ENCODE measurements at places on chromosomes 12 and 14.

DNA sequence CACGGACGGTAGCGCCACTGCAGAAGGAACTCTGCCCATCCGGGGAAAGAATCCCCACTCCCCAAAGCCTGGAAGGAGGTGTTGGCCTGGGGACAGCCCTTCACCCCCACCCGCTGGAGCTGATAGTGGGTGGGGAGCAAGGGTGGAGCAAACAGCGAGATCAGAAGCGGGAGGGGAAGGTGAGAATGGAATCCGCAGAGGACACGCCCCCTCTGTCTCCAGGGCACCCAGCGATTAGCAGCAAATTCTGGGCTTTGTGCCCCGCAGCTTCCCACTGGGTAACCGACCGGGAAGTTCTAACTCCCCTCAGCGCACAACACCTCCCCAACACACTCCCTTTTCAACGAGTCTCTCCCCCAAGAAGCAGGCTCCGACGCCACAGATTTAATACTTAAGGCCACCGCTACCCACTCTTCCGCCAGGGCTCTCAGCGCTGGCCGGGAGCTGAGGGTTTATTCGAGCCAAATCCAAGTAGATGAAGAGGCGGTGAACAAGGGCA, 1.4 kb downstream of the SLC25A29 start:
- DNase-seq = no peak

- DNase-seq = no peak
These were observed 28.2 kb upstream of the RNASE1 start for GRCh38 chr14:20830831-20831230.

DNA sequence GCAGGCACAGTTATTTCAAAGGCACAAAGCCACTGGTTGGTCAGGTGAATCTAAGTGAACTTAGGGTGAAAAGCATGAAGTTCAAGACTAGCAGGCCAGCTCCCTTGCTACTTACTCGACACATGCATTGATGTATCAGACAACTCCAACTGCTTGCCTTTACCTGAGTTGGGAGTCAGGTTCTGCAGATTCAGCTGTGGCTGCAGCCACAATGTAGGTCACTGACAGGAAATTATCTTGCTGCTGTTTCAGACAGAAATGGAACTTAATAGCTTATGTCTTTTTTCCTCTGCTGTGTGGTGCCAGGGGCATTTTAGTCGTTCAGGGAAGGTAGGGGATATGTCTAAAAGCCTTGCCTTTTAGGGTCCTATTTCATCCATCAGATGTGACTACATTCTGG, 125.6 kb upstream of the RPH3A start:
- DNase-seq = no peak

DNA sequence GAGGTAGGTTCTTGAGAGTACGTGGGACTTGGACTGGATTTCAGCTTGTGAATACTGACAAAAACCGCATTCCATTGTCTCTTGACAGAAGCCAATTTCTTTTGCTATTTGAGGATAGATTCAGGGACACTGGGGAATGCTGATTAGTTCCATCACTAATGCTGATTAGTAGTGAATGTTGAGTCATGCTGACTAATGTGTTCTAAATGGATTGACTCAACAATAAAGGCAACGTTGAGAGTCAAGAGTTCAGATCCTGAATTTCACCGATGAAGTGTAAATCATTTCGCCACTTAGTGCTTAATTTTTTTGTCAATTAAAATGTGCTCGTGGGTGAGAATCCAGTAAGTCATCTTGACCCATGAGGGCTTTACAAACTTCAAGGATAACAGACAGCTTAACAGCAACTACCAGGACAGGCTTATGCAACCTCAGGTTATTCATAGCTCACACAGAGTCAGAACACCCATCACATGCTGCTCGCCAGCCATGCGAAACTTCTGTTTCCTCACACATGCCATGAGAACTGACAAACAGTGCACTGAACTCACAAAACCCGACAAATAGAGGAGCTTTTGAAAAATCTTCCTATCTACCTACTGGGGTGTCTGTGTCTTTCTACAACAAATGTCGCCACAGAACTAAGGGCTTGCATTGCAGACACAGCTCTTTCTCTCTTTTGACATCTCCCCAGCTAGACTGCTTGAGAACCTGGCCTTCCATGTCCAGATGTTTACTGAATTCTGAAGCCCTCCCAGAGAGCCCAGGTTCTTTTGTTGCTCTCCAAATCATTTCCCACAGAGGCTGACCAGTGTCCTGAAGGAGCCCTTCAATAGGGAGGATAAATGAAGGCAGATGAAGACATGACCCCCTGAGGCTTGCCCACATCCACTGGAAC, 316.4 kb downstream of the ZFP36L1 start:
- DNase-seq = peak; percentile 84

DNA sequence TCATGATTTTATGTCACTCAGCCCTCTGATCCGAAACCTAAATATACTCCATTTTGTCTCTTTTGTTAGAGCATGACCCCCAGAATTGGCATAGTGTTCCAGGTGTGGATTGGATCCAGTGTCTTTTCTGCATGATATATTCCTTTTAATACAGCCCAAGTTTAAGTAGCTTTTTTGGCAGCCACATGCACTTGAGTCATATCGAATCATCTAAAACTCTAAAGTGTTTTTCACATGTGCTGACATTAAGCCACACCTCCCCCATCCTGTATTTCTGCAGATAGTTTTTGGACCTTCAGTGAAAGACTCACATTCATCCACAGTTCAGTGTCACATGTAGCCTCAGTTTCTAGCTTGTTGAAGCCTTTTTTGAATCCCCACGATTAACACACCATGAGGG, 30.6 kb downstream of the BORCS5 start:
- no peak for DNase-seq

DNA sequence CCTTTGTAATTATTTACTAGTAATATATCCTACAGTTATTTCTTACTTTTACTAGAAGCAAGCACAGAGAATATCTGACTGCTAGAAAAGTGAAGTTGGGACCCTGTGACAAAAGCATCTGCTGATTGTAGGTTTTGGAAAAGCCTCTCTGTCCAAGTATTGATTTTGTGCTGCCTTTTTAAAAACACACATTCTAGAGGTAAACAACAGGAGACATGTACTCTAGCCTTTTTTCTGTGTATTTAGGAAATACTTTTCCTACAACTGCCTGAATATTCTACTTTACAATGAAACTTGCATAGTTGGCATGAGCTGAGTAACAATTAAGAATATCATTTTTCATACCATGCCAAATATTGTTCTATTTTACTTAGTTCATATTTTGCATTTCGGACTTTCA, 1249.0 kb downstream of the SLC16A7 start:
- no peak for DNase-seq

- DNase-seq = no peak
These were observed 372.8 kb downstream of the TMEM132D start for GRCh38 chr12:129530984-129531383.

DNA sequence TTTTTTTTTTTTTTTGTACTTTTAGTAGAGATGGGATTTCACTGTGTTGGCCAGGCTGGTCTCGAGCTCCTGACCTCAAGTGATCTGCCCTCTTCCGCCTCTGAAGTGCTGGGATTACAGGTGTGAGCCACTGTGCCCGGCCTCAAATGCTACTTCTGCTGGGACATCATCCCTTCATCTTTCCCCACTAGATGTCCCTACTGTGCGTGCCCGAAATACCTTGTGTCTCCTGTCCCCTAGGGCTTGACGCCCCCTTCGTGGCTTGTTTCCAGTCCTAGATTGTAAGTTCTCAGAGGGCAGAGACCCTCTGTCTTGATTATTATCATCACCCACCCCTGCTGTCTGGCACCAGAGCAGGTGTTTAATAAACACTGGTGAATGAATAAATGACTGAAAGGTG, 14.9 kb downstream of the CCDC63 start:
- DNase-seq = no peak
